ENCODE measurements at places on chromosomes 2 and 18.

DNA sequence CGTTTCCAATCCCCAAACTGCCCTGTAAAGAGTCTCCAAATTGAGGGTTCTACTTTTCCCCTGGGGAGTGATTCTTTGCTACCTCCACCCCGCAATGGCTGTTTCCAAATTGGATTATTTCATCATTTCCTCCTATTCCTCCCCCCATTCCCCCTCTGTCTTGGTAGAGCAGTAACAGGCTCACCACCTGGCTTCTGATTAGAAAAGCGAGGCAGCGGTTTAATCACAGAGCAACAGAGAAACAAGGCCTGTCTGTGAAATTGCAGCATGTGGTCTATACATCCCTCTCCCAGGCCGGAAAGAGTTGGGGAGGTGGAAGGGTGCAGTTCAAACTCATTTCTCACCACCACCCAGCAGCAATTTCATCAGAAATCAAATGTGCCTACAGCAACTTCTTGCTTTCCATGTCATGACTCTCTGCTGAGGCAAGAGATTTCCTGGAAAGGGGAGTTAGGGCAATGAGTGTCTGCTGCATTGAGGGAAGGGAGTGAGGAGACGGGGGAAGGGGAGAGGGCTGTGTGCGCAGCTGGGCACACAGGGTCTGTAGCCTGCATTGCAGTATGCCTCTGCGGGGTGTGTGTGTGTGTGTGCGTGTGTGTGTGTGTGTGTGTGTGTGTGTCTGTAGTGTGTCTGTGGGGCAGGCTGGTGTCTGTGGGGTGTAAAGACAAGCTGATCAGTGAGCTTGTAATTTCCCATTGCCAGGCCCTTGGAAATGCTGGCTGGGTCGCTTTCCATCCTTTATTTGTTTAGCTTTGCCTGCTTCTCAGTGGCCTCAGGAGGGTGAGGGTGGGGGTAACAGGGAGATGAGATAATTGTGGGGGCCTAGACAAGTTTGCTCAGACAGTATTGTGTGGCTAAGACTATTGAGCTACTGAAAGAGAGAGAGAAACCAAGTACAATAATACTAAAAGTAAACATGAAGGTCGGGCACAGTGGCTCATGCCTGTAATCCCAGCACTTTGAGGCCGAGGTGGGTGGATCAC lies 13.5 kb upstream of the IGFBP2 start:
- DNase-seq = no peak

GRCh38 chr18:48230467-48231113 lies 178.6 kb downstream of the ZBTB7C start:
- peak; percentile 73 for DNase-seq

DNA sequence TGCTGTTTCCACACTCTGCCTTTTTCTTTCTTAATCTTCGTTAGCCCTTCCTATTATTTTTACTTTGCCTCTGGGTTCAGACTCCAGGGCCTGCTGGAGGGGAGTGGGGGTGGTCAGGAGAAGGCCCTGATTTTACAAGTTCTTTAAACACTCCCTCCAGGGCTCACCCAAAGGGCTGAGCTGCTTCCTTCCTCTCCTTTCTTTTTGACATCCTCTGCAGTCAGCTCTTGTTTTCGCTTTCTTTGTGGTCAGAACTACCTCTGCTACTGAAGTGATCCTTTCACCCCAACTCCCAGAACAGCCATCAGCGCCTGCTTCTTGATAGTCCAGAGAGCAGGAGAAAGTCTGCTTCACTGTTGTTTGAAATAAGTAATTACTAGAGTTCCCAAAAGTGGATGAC lies 925.7 kb downstream of the EPHA4 start:
- no peak for DNase-seq

GRCh38 chr2:110853516-110853915 lies 121.1 kb downstream of the ACOXL start:
- peak; percentile 42 for DNase-seq

GRCh38 chr2:169397697-169398096 lies 35.4 kb upstream of the LRP2 start:
- DNase-seq = peak; percentile 11

DNA sequence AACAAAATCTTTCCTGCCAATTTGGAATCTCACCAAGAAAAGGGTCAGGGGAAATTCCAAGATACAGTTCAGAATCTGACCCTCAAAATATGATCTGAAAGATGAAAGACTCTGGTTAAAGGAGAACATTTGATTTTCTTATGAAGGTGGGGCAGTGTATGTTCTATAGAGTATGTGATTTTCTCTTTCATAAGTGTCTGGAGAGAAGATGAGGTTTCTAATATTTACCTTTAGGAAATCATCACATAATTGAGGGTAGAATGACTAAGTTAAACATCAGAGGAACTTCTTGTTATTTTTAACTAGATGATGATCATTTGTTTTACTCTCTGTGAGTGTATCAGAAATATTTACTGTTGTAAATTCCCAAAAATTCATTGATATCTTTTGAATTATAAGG lies 27.8 kb upstream of the MBOAT2 start:
- no peak for DNase-seq

DNA sequence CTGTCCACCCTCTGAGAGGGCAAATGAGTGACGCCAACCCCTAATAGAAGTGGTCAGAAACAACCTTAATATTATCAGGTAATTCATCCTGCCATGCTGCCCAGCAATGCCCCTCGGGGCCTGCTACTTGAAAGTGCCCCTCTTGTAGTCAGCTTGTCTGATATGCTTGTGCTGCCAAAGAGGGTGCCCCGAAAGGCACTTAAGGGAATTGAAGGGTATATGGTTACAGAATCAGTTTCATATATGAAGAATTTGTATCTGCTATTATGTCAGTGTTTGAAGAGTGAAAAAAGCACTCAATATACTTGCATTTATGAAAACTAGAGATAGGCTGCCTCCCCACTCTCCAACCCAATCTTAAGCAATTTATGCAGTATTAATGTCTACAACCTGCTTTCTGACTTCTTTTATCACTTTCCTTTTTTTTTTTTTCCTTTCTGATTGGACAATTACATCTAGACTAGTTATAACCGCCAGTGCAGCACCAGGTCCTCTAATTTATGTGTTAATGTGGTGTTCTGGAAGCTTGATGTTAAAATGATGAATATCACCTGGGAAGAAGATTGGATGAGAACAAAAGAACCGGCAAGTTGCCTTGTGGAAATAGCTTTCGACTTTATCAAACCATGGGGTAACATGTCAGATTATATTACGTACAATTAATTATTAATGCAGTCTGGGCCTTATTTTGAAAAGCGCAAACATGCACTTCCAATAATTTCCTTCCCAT lies 646.9 kb upstream of the ACVR2A start:
- no peak for DNase-seq

DNA sequence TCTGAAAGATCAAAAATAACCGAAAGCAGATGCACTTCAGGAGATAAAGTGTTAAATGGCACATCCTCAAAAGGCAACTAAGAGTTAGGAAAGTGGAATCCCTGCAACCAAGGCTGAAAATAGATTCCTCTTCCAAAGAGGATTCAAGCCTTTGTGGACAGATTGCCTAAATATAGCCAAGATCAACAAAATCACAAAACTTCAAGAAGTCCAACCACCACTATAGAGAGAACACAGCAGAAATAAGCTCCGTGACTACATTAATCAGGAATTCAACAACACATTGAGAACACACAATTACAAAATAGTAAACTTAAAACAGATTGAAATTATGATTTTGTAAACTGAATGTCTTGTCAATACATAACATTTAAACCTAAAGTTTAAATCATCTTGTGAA lies 165.7 kb downstream of the LNPK start:
- DNase-seq = no peak

- DNase-seq = no peak
These were observed 131.4 kb downstream of the ZNF385B start for GRCh38 chr2:179729966-179730365.

- DNase-seq = no peak
These were observed 154.7 kb upstream of the CNTNAP5 start for GRCh38 chr2:123870206-123870880.

GRCh38 chr2:223508372-223508771 lies 93.8 kb downstream of the SCG2 start:
- DNase-seq = no peak

DNA sequence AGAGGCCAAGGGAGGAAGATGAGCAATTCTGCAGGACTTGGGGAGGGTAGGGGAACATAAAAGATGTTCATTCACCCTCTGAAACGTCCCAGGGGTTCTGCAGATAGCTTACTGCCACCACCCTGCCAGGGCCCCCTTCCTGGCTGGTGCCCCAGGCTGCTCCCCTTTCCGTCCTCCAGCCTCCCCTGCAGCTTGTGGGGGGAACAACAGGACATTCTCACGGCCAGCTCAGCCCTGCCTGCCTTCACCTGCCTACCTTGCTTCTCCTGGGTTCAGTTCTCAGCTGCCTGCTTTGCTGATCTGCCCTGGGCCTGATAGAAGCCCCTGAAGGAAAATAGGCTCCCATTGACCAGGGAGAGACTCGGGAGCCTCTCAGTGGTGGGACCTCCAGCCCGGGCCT lies 251.1 kb downstream of the CELF4 start:
- DNase-seq = no peak

- no peak for DNase-seq
These were observed 18.7 kb downstream of the C18orf63 start for GRCh38 chr18:74334242-74334893.

DNA sequence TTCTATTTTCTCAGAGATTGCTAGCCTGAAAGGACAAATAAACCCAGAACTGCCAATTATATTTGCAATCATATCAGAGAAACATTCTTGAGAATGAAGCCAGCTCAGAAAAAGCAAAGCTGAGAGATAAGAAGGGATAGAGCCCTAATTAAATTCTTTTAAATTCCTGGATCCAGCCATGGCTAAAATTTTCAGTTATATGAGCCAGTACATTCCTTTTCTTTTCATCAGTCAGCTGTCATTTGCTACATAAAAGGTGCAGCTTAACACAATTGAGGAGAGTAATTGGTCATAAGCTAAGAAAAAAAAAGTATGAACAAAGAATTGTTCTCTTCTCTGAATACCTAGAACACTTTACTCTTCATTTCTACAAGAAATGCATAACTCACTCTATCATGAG lies 303.5 kb upstream of the FIGN start:
- no peak for DNase-seq

DNA sequence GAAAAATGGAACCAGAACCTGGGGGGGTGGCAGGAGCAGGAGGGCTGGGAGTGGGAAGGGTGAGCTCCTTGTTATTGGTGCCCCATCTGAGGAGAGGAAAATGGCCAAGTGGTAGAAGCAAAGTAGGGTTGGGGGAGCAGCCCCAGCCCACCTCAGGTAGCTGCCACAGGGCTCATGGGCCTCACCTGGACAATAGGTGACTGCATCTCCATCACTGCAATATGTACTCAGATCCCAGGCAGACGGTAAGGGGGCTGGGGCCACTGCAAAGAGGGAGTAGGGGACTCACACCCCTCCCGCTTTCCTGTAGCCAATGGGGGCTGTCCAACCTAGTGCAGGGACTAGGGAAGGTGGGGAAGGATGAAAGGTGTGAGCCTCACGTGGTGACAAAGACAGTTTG lies 4.2 kb downstream of the C2orf81 start:
- DNase-seq = no peak

GRCh38 chr2:150888337-150888736 lies 373.3 kb downstream of the RBM43 start:
- DNase-seq = no peak

GRCh38 chr2:46082531-46083485 lies 214.4 kb upstream of the EPAS1 start:
- DNase-seq = peak; percentile 76

DNA sequence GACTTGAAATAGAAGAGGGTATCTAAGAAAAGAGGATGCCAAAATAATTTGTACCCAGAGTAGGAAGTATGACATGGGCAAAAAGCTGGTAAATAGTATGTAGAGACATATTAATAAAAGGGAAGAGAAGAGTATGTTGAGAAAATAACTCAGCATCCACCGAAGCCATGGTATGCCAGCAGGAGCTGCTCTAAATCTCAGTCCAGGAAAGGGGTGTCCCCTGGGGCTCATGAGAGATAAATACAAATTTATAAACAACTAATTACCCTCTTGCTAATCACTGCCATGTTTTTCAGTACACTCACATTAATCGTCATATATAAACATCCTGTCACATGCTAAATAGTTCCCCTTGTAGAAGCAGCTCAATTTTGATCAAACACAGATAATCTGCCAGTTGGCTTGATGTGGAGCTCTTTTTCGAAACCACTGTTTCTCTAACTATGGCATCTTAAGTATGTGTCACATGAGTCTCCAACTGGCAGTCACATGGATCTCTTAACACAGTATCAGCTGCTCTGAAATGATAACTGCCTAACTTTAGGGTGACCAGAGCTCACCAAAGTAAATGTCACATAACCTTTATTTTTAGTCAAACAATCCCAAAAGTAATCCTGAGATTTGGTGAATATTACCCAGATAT lies 31.9 kb downstream of the EXOC6B start:
- DNase-seq = no peak

GRCh38 chr2:206260188-206261012 lies 14.1 kb upstream of the ZDBF2 start:
- DNase-seq = peak; percentile 59

DNA sequence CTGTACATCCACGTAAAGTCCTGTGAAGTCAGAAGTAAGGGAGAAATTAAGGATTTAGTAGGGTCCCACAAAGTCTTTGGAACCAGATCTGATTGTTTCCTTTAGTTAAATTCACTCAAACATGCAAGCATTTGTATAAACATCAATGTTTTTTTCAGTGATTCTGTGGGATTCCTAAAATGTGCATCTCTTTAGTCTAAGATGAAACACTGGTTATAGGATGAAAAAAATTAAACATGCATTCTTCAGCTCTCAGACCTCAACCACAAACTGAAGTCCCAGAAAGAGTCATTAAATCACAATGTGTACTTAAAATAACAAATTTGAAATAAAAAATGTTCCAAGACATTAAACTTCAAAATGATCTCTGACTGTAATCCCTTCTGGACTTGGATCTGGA lies 76.5 kb upstream of the APCDD1 start:
- no peak for DNase-seq

- DNase-seq = no peak
These were observed 105.6 kb downstream of the MAP4K4 start for GRCh38 chr2:101803128-101803527.

DNA sequence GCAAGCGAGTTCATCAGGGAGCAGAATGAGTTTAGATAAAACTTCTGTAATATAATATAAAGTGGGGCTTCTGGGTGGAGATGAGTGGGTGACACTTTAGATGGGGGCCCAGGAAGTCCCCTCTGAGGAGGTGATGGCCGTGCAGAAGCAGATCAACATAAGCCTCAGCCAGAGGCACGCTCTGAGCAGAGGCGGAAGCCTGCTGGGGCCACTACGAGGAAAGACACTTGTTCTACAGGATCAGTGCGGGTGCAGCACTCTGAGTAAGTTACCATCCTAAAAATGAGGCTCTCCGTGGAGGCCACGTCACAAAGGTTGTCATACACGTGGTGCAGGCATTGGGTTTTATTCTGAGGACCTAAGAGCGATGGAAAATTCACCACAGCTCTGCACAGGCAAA lies 22.3 kb downstream of the TMEM18 start:
- DNase-seq = no peak
